ENCODE measurements at places on chromosomes 6 and 20. TPM values are rescaled to one million over a fixed set of nuclear protein-coding genes. Genes with fewer than 3 reads are reported as not detected.

DNA sequence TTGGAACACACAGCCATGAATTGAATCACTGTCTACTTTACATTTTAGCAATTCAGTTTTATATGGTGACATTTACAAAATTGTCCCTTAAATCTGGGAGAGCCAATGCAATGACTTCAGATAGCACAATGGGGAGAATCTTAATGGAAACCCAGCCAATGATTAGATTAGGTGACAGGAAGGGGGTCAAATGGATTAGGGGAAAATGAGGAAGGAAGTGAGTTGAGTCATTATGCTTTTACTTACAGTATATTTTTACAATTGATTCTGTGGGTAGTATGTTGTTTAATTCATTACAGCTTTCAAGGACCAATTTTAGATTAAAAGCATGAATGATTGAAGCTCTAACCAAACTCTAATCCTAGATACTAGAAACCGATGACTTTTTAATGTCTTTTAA is 229.8 kb downstream of the SOX4 start:
- no peak for DNase-seq

DNA sequence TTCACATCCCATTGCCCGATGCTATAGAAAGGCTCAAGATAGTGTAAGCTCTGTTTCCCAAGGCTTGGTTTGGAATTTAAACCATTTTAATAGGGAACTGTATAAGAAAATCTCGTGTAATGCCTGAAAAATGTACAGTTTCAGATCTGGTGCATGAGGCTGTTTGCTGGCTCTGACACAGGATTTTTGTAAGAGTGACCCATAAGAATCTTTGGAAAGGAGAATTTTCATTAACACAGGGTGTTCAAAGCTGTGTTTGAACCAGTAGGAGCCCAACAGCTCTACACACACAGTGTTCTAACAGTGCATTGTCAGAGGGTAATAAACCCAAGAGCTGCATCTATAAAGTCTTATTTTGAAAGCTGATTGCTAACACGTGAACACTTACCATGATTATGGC is 293.5 kb downstream of the PRL start:
- no peak for DNase-seq

DNA sequence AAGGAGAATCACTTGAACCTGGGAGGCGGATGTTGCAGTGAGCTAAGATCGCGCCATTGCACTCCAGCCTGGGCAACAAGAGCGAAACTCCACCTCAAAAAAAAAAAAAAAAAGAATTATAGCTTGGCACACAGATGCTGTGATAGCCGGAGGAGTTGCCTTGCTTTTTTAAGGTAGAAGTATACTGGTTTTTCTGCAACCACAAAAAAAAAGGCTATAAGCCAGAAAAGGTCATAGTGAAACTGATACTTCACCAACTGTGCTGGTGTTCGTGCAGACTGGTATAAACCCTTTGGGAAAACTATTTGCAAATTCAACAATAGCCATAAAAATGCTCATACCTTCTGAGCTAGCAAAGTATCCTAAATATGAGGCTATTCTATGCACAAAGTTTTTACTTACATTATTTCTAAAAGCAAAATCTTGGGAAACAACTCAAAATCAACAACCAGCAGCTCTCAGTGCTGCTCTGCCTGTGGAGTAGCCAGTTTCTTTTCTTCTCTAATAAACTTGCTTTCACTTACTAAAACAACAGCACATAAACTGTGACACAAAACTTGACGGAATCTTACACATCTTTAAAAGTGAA is 44.0 kb downstream of the B4GALT5 start:
- no peak for DNase-seq

DNA sequence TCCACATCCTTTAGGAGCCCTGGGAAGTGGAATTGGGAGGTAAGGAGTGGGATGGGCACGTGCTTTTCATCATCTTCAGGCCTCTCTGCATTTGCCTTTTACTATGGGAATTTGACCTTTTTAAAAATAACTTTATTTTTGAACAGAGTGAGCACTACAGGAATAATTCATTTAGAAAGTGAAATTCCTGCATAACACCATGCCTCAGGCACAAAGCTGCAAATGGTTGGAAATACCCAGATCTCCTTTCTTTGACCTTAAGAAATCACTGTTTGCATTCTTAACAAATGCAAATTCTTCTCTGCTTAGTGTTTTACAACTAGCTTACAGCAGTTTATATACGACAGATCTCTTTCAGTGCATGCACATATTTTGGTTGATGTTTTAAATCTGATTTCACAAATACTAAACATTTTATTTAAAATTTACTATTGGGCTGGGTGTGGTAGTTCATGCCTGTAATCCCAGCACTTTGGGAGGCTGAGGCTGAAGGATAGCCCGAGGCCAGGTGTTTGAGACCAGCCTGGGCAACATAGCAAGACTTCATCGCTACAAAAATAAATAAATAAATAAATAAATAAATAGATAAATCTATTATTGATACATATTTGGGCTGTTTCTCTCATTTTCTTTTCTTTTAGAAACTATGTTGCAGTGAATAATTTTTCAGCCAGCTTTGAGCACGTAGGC is 24.5 kb downstream of the CST8 start:
- no peak for DNase-seq

DNA sequence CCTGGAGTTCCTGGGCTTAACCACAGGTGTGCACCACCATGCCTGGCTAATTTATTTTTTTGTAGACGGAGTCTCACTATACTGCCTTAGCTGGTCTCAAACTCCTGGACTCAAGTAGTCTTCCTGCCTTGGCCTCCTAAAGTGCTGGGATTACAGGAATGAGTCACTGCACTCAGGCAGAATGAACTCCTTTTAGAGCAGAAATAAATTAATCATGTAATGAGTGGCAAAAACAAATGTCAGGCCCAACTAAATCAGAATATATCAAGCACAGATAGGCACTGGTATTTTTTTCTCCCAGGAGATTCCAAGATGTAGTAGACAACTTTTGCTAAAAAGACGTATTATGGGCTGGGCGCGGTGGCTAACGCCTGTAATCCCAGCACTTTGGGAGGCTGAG is 2.6 kb downstream of the RPS10 start:
- no peak for DNase-seq

- no peak for DNase-seq
Observed at GRCh38 chr6:5724911-5725310, 281.8 kb downstream of the NRN1 start.

DNA sequence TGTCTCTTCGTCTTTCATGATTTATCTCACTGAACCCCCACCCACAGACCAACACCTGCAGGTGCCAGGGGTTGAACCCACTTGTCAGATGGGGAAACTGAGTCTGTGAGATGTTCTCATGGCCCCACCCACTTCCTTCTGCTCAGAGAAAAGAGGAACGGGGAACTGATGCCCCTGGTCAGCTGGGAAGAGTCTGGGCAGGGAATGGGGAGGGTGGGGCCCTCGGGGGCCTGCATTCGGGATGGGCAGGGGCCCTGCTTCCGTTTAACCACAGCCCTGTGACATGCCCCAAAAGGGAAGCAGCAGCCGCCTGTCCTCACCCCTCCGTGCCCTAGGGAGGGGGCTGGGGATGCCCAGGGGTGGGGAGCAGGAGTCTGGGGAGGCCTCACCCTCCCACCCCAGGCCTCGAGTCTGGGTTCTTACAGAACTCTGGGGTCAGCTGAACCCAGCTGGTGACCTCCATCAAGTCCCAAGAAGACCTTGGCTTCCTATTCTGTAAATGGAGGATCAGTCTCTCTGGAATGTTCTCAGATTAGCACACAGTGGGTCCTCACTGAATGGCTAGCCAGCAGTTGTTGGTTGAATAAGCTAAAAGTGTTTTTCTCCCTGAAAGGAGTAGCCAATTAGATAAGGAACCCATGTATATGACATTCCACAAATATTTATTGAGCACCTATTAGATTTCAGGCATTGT is 81.5 kb downstream of the CEBPB start:
- no peak for DNase-seq

GRCh38 chr6:46730921-46731461 is 4.2 kb downstream of the PLA2G7 start:
- no peak for DNase-seq

DNA sequence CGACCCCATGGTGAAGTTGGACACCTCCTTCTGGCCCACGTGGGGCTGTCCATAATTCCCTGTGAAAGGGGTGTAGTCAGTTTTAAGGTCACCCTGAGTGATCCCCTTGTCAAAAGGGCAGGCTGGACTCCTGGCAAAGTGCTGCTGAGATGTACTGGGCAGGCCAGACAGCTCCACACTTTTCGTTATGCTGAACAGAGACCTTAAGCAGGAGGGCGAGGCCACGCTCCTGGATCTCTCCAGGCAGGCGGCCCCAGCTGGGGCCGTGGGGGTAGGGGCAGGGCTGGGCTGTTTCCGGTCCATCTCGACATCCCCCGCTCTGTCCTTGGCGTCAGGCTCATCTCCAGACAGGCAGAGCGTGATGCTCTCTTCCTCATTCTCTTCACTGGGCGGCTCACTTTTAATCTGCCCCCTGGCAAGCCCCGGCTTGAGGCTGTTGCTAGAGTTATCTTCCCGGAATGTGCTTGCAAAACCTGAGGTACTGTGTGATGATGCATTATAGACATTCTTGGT is 56.7 kb downstream of the GJA10 start:
- DNase-seq: peak; percentile 41

DNA sequence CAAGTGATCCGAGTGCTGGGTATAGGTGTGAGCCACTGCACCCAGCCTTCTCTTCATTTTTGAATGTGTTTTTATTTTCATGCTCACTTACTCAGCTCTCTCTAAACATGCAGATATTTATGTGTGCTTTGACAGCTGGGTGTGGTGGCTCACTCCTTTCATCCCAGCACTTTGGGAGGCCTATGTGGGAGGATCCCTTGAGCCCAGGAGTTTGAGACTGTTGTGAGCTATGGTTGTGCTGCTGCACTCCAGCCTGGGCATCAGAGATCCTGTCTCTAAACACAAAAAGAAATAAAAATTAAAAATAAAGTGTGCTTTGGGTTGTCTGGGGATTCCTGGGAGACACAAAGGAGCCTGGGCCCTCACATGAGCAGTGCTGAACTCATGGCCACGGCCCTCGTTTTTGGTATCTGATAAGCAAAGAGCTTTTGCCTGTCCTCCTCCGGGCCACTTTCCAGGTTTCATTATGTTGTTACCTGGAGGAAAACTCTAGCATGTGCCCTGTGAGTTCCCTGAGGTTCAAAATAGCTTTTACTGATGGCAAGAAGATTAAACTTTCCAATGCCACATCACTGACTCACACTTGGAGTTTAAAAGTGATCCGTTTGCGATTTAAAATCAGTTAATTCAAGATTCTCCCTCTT is 78.5 kb downstream of the CD164 start:
- DNase-seq: no peak

- DNase-seq: no peak
Observed at GRCh38 chr20:41854765-41855164, 236.6 kb upstream of the CHD6 start.

DNA sequence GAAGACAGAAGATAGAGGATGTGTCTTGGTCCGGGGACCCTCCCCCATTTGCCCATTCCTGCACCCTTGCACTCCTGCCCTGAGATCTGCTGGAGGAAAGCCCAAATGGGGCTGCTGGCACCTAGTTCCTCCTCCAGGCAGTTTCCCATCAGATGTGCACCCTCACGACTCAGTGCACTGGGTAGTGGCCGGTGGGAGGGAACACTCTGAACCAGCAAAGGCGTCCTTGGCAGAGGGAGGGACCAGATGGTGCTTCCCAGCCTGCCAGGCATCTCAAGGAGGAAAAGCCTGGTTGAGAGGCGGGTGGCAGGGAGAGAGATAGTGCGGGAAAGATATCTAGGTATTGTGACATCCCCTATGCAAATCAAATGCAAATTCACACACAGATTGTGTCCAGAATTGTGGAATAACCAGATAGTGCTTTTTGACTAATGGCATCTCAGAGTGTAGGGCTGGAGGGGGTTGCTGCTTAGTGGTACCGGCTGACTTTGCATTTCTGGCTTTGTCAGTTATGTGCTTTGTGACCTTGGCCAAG is 19.5 kb downstream of the TMEM151B start:
- no peak for DNase-seq

GRCh38 chr6:32046450-32047083 is 8.4 kb downstream of the CYP21A2 start:
- no peak for DNase-seq

GRCh38 chr6:106527979-106528378 is 101.3 kb downstream of the RTN4IP1 start:
- peak; percentile 64 for DNase-seq

- peak; percentile 40 for DNase-seq
Observed at GRCh38 chr20:51211191-51211590, 188.3 kb upstream of the KCNG1 start.

GRCh38 chr20:20463933-20464374 is 96.0 kb downstream of the INSM1 start:
- no peak for DNase-seq

DNA sequence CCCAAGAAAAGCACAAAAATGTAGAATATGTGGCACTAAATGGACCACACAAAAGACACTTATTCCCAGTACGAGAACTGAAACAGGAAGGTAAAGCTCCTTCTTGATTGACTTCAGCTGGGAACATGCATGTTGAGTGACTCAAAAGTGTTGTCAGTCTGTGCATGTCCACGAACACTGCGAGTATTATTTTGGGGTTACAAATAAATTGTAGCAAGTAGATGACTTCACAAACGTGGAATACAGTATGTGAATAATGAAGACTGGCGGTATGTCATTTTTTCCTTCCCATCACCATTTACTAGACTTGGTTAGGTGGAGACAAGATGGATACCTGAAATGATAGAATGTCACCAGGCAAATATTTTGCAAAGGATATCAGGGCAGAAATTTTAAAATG is 45.4 kb downstream of the L3MBTL3 start:
- DNase-seq: no peak

- DNase-seq: no peak
Observed at GRCh38 chr20:11591965-11592364, 325.7 kb upstream of the BTBD3 start.

Gene TSBP1
- not detected for polyA plus RNA-seq

Gene CDS2
- polyA plus RNA-seq: 52.6 TPM

Gene PNLDC1
- polyA plus RNA-seq: 0.14 TPM

Gene RWDD2A
- polyA plus RNA-seq: 1.2 TPM

Gene RAD21L1
- not detected for polyA plus RNA-seq

Gene DDX43
- 0.15 TPM for polyA plus RNA-seq

Gene TAGAP
- polyA plus RNA-seq: 0.08 TPM

Gene CLPSL2
- not detected for polyA plus RNA-seq

Gene NKAPL
- 0.31 TPM for polyA plus RNA-seq

Gene HSPA1L
- 0.54 TPM for polyA plus RNA-seq

Gene SLC26A8
- 0.02 TPM for polyA plus RNA-seq
